Right cardiac atrium (tissue), 5 donors: ENCODE measurements at places on chromosomes 6 and 20. TPM values are rescaled to one million over a fixed set of nuclear protein-coding genes. Genes with fewer than 3 reads are reported as not detected.

- DNase-seq, result no peak
These were observed 290.2 kb downstream of the BTBD3 start for GRCh38 chr20:12207875-12208274.

GRCh38 chr6:130574146-130574545 lies 208.3 kb downstream of the TMEM200A start:
- no peak for DNase-seq

DNA sequence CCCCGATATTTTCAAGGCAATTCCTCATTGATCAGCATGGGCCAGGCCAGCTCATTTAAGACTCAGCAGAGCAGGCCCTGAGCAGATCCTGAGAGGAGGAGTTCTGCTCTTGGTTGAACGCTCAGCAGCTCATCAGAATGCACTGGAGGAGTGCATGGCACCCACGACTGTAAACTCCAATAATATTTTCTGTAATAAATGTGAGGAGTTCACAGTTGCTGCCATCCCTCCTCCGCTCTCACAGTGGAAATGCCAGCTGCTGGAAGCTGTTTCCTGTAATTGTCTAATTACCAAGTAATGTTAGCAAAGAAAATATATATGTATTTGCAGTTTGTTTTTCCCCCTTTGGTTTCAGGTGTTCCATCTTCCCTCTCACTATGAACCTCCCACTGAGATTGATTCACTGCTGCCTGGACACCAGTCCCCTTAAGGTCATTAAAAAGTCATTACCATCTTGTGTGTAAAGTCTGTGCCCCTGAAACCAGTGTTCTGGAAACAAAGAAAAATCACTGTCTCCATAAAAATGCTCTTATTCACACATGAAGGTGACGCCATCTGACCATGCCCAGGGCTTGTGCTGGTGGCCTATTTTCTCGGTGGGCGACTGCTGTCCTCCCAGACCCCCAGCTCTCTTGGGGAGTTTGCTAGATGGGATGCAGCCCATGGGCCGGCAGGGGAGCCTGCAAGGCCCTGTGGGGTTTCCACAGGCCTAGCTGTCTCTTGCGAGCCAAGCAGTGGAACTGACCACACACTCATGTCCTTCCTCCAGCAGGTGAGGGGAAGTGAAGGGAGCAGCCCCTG lies 374.2 kb downstream of the ZFAND3 start:
- no peak for DNase-seq

GRCh38 chr6:10794239-10794638 lies 44.1 kb downstream of the MAK start:
- no peak for DNase-seq

GRCh38 chr20:5652626-5653553 lies 97.3 kb upstream of the SHLD1 start:
- DNase-seq, result no peak

- DNase-seq, result peak; percentile 90
These were observed 94.6 kb downstream of the SNAP25 start for GRCh38 chr20:10313215-10313614.

DNA sequence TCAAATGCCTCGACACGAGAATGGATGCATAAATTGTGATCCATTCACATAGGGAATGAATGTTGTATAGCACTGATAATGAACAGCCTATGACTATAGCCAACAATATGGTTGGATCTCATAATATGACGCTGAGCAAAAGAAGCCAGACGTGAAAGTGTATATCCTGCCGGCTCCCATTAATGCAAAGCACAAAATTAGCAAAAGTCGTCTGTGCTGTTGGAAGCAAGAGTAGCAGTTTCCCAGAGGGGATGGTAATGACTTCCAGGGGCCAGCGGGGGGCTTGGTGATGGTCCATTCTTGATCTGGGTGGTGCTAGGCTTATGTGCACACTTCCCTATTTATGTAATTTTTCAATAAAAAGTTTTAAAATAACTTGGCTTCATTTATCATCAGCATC lies 1.0 kb upstream of the TAGAP start:
- no peak for DNase-seq

GRCh38 chr6:111912904-111913303 lies 39.7 kb upstream of the FYN start:
- no peak for DNase-seq

DNA sequence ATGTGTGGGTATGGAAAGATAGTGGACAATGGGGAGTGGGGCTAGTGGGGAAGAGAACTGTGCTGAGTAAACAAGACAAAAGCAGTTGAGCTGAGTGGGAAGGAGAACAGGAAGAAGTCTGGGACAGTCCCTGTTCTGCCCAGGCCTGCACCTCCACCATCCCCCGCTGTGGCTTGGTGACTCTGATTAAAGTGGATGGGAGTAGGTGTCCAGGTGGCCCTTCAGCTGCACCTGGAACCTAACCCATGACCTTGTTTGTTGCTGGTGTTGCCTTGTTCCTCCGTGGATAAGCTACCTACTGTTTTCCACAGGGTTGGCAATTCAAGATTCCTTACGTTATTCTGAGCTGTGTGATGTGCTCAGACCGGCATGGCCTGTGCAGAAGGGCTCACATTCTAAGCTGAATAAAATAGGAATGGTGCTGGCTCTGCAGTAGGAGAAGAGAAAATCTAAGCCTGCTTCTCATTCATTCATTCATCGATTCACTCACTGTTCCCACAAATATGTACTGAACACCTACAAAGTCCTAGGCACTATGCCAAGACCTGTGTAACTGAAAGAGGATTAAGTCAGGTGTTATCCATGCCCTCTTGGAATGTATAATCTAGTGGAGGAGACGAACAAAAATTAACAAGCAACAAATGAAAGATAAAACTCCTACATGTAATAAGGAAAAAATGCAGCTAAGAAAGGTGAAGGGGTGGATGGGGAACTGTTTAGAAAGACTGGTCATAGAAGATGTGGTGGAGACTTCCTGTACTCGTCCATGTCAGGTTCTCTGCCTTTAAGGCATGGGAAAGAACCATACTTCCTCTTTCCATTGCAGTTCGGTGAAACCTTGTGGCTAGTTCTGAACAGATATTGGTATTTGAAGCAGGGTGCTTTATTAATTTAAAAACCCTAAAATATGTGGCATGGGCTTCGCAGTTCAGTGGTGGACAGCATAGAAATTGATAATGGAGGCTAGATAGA lies 10.1 kb upstream of the CALHM6 start:
- peak; percentile 60 for DNase-seq

DNA sequence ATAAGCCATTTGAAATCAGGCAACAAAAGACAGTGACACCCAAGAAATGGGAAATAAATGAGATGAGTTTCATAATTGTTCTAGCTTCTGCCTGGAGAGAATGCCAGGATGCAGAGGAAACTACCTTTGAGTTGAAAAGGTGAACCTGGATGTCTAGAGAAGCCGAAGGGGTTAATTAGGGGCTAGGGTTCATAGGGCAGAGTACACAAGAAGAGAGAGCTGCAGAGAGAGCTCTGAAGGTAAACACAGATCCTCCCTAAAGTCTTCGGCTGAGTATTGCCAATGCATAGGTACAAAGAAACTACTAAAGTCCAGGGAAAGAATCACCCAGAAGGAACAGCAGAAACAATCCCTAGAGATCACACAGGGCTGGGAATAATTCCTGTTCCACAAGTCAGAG lies 119.7 kb upstream of the BEND3 start:
- DNase-seq, result no peak

DNA sequence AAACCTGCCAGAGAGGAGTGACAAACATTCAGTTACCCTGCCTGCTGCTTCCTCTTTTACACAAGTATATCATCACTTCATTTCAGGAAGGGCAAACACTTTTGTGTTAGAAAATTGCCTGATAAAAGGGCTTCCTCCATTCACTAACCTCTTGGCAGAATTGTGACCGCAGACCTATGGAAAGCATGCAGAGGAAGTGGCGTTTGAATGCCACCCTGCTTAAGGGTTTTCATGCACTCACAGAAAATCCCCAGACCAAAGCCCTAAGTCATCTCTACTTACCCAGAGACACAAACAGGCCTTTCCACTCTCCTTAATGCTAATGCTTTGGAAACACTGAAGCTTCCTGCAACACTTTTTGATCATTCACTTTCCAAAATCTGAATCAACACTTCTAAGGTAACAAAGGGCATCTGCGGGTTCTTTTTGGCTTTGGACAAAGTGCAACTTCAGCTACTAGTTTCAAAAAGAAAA lies 22.1 kb upstream of the RALGAPA2 start:
- DNase-seq, result no peak

GRCh38 chr20:58374906-58375758 lies 13.9 kb upstream of the VAPB start:
- peak; percentile 50 for DNase-seq

HAO1 gene
- not detected for polyA plus RNA-seq

CAGE1 gene
- polyA plus RNA-seq, result not detected

CALHM6 gene
- polyA plus RNA-seq, result 5.9 TPM

CST2 gene
- polyA plus RNA-seq, result not detected

SLC22A2 gene
- 0.05 TPM for polyA plus RNA-seq

NHLRC1 gene
- polyA plus RNA-seq, result 2.1 TPM

CCM2L gene
- 10.3 TPM for polyA plus RNA-seq

TNFAIP3 gene
- 6.0 TPM for polyA plus RNA-seq
